ENCODE measurements at places on chromosomes 16 and 17. TPM values are rescaled to one million over a fixed set of nuclear protein-coding genes. Genes with fewer than 3 reads are reported as not detected.

DNA sequence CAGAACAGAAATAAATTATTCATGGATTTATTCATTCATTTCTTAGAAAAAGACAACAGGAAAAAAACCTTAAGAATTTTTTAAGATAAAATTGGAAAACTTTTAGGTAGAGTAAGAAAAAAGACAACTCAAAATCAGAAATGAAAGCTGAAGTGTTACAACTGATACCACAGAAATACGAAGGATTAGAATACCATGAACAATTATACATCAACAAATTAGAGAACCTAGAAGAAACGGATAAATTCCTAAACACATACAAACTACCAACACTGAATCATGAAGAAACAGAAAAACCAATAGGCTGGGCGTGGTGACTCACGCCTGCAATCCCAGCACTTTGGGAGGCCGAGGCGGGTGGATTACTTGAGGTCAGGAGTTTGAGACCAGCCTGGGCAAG is 27.8 kb downstream of the CTRB2 start:
- DNase-seq, result no peak
- H3K27me3 ChIP-seq, result no peaks in the 10 kb centered on the region
- no peaks in the 10 kb centered on the region for H3K36me3 ChIP-seq
- no peaks in the 10 kb centered on the region for H3K4me1 ChIP-seq

- peaks cover 23% of the 10 kb centered on the region for H3K36me3 ChIP-seq
- peak overlapping the region; percentile 77 for H3K27ac ChIP-seq
- DNase-seq, result peak; percentile 78
- H3K27me3 ChIP-seq, result no peaks in the 10 kb centered on the region
Measured at GRCh38 chr17:48841395-48841831, 10.6 kb downstream of the CALCOCO2 start.

GRCh38 chr17:48544349-48545021 is 424 bp downstream of the HOXB2 start:
- peak overlapping the region; percentile 77 for H3K4me3 ChIP-seq
- H3K36me3 ChIP-seq, result no peaks in the 10 kb centered on the region
- H3K4me1 ChIP-seq, result peaks cover 62% of the 10 kb centered on the region
- H3K27ac ChIP-seq, result peak overlapping the region; percentile 95

GRCh38 chr16:12258861-12259645 is 282.5 kb downstream of the SNX29 start:
- no peak overlapping the region for H3K4me3 ChIP-seq
- no peaks in the 10 kb centered on the region for H3K4me1 ChIP-seq
- H3K36me3 ChIP-seq, result no peaks in the 10 kb centered on the region
- no peak for DNase-seq
- no peaks in the 10 kb centered on the region for H3K27me3 ChIP-seq
- no peak overlapping the region for H3K27ac ChIP-seq

GRCh38 chr17:50199803-50200456 is 1.5 kb downstream of the COL1A1 start:
- H3K27ac ChIP-seq, result no peak overlapping the region
- H3K36me3 ChIP-seq, result no peaks in the 10 kb centered on the region
- H3K4me3 ChIP-seq, result peak overlapping the region; percentile 37
- H3K4me1 ChIP-seq, result peaks cover 17% of the 10 kb centered on the region
- peaks cover 24% of the 10 kb centered on the region for H3K27me3 ChIP-seq
- peak; percentile 85 for DNase-seq

- no peaks in the 10 kb centered on the region for H3K4me1 ChIP-seq
- DNase-seq, result no peak
- H3K27ac ChIP-seq, result no peak overlapping the region
- H3K27me3 ChIP-seq, result no peaks in the 10 kb centered on the region
- H3K4me3 ChIP-seq, result no peak overlapping the region
Measured at GRCh38 chr17:50806141-50806643, 29.2 kb upstream of the WFIKKN2 start.

The DOK4 gene
- 0.75 TPM for total RNA-seq

The CLEC19A gene
- total RNA-seq, result not detected

The TNFRSF13B gene
- 0.70 TPM for total RNA-seq

The KRT10 gene
- 23.6 TPM for total RNA-seq

The KRTAP4-6 gene
- total RNA-seq, result not detected

The PSMD11 gene
- 108 TPM for total RNA-seq

The MEFV gene
- total RNA-seq, result 6.2 TPM

Measured in natural killer cell (primary cell).